ENCODE measurements at places on chromosomes 4 and X.

GRCh38 chrX:49166914-49167739, 4.6 kb downstream of the MAGIX start:
- DNase-seq, result peak; percentile 45

- peak; percentile 23 for DNase-seq
Observed at GRCh38 chr4:143085224-143085623, 99.5 kb upstream of the USP38 start.

DNA sequence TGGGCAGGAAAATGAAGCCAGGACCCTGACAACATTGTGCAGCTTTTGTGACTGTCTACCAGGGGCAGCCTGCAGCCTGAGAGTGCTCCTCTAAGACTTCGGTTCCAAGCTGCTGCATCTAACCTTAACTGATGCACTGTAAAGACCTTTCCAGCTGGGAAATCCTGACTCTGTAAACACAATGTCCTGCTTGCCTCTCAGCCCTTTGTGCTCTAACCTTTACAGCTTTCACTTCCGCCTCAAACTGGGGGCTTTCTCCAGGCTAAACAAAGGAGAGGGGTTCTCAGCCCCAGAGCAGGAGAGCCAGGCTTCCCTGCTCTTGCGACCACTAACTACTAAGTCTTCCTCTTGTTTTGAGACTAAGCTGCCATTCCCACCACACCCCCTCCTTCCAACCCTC, 19.3 kb upstream of the RASL11B start:
- DNase-seq, result no peak

GRCh38 chr4:168304744-168305459, 13.7 kb downstream of the DDX60 start:
- no peak for DNase-seq

GRCh38 chr4:88002786-88003185, 4.6 kb upstream of the PKD2 start:
- DNase-seq, result no peak

DNA sequence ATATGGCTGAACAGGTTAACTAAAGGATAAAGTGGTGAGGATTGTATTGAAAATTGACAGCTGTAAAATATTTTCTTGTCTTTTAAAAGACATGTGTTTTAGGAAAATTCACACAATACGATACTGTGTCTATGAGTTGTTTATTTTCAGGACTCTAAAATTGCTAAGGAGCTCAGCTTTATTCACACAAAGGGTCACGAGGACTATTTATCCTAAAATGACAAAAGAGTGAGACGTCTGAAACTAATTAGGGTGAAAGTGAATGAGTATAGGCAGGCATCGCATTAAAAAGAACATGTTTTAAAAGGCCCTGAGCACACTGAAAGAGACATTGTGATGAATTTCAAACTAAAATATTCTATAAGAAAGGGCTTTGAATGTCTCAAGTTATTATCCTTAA, 304.7 kb downstream of the SH2D1A start:
- DNase-seq, result no peak

DNA sequence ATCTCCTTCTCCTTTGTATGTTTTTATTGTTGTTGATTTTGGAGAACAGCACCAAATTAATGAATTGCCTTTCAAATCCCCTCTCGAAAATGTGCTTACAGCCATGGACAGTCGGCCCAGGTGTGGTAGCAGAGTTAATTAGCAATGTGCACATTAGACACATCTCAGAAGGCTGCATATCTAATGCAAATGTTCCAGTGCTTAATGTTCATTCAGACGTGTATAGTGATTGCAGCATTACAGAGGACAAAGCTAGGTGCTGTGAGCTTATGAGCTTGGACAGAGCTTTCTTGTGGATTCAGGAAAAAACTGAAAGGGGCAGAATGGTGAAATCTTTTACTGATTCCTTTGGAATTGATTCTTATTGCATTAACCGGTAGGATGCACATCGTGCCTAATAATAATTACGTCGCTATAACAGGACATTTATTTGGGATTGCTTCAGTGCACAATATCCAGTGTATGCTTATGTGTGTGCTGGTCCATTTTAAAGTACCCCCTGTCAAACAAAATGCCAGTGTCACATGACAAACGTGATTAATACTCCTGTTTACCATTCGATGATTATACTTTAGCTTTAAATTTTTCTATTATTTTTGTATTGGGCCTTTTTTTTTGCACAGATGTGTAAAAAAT, 552.9 kb upstream of the EPHA5 start:
- DNase-seq, result no peak

DNA sequence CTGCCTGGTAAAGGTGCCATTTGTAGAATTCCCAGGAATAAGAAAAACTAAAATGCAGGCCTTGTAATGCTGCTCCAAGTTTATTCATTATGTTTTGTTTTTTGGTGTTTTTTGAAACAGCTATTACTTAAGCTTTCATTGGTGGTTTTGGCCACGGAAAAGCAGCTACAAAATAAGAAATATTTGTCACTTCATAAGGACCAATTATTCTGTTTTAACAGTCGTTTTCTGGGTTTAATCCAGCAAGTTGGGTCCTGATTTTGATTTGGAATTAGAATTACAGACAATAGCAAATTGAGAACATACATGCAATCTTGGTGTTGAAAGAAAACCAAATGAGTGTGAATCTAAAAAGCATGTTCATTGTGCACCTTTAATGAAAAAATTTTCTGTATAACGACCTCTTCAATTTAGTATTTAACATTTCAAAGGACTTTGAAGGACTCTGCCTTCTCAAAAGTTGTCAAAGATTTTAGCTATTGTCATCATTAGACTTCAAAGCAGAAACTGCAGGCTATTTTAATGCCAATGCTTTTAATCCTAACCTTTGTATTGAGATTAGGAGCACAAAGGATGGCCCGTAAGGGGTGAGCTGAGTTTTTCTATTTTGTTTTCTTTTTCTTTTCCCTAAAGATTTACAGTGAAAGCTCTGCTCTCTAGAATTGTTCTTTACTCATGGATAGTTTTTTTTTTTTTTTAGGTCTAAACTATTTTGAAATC, 26.7 kb upstream of the STOX2 start:
- DNase-seq, result no peak

DNA sequence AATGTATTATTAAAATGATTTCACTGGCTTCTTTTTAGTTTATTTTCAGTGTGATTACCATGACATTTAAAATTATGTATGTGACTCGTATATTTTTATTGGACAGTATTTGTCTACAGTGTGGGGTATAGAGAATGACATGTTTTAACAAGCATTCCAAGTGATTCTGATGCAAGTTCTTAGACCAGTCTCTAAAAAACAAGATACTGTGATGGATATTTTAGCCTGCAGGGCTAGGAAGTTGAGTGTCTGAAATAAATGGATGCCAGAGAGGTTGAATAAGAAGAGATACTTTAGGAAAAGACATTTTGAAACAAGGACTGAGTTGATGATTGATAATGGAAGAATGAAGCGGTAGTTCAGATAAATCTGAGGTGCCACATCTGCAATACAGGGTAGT, 3.5 kb upstream of the MAD2L1 start:
- DNase-seq, result no peak

DNA sequence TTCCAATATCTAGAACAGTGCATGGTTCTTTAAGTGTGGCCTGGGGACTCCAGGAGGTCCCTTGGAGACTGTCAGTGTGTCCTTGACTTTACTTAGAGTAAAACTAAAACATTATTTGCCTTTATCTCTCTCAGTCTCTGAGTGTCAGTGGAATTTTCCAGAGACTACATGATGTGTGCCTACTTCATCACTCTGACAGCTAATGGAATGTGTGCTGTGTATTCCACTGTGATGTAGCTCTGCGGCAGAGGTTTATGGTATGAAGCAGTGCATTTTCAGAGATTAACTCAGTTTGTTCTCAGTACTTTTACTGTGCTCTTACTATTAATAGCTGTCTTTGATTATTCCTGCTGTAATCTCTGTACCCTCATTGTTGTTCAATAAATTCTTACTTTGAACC, 85.6 kb downstream of the MANBA start:
- no peak for DNase-seq

DNA sequence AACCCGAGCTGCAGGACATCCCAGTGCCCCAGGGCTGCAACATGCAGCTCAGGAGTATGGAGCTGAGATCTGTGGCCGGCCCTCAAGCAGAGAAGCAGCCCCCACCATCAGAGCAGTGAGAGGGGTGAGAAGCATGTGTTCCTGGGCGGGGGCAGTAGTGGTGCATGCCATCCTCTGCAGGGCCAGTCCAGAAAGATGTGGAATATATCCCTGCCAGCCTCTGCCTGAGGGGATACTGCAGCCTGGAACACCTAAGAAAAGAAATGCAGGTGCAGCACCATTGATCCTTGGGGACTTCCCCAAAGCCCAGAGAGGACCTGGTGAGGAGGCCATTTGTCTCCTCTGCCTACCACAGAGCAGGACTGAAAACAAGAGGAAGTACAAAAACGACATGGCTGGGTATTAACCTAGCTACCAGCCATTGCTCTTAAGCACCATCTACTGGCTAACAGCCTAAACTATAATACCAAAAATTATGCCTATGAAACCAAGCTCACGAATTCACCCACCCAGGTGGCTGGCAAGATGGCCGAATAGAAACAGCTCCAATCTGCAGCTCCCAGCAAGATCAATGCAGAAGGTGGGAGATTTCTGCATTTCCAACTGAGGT, 158.8 kb downstream of the ADGRA3 start:
- DNase-seq, result peak; percentile 13

DNA sequence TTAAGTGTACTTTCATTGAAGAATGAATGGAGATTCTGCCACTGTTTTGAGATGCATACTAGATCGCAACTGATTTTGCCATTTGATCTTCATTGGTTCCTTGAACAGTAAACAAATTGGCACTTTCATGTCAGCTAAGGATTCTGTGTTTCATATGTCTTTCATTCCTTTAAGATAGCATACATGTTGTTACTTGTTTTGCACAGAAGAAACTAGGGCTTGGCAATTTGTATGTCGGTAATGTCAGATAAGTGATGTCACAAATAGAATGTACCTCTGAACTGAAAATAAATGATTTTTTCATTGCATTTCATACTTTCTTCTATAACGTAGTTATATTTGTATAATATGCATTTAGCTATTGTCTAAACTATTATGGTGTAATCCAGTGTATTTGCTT, 73.2 kb upstream of the TENM3 start:
- no peak for DNase-seq

DNA sequence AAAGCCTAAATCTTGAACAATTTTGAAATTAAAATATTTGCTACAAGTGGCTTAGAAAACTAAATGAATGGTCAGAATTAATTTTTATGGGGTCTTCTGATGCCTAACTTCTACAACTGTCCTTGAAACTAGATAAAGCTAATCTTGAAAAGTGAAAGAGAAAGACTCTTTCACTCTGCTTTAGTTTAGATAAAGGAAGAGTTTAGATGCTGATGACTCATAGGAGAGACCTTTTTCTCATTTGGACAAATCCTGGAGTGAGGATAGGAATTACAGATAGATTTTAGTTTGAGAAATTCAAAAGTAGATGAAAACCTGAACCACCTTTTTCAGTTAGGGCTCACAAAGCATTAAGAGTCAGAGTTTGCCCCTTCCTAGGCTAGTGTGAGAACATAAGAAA, 342.3 kb upstream of the GRID2 start:
- no peak for DNase-seq

DNA sequence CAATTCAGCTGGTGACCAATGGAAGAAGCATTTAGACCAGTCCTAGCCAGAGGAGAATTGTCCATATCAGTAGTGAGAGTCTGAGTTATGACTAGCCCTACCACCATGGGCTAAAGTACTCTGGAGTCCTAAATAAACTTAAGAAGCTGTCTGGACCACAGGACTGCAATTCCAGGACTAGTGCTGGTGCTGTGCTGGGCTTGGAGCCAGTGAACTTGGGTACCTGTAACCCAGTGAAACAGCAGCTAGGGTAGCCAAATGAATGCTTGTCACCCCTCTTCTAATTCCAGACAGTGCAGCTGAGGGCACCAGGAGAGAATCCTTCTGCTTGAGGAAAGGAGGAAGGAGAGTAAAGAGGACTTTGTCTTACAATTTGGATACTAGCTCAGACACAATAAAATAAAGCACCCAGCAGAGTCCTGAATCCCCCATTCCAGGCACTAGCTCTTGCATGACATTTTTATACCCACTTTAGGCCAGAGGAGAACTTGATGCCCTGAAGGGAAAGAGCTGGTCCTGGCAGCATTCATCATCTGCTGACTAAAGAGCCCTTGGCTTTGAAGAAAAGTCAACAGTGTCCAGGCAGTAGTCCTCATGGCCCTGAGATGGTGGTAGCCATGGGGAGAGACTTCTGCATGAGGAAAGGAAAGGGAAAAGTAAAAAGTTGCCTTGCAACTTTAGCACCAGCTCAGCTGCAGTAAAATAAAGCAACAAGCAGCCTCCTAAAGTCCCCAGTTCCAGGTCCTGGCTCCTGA, 2675.7 kb downstream of the PCDH7 start:
- no peak for DNase-seq

DNA sequence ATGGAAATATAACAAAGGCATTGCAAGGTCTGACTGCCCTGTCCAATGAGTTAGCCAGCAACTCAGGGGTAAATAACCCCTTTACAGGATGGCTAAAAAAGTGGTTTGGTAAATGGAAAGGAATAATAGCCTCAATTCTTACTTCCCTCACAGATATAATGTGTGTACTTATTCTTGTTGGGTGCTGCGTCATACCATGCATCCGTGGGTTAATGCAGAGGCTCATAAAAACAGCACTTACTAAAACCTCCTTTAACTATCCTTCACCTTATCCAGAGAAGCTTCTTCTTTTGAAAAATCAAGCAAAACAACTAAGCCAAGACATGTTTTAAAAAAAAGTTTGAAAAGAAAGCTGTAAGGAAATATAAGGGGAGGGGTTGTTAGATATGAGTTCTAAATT, 301.0 kb downstream of the PAPSS1 start:
- DNase-seq, result no peak

DNA sequence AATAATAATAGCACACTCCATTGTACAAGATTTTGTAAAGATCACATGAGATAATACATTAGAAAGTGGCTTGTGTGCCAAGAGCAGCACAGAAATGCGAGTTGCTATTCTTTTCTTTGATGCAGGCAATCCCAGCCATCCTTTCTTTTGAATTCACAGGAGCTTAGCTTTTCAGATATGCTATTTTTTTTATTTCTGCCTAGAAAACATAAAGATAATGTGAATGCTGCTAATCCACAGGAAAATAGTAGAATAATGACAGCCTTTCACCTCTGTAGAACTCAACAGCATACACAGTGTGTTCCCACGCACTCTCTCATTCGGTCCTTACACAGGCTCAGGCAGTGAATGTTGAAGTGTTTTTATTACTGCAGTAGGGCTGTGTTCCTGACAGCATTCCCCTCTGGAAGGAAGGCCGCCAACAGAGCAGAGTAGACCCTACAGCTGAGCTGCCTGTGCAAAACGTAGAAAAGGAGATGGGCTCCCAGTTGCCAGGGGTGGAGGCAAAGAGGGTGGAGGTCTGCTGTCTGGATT, 138.8 kb upstream of the TAPT1 start:
- no peak for DNase-seq

GRCh38 chrX:123809854-123810375, 49.9 kb upstream of the XIAP start:
- DNase-seq, result no peak

DNA sequence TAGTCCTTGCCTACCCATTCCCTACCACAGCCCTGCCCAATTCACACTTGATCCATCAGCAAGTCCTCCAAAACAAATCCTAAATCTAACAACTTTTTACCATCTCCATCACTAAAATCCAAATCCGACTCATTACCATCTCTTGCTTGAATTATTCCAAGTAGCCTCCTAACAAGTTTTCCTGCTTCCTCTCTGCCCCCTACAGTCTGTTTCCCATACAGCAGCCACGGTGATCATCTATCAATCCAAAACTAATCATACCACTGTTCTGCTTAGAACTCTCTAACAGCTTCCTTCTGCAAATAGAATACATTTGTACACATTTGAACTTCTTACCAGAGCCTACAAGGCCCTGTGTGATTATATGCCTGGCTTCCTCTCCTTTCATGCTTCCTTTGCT, 133.0 kb downstream of the SHROOM4 start:
- DNase-seq, result no peak

Data from kidney (tissue), 22 donors.